ENCODE measurements at places on chromosomes 3 and 15. TPM values are rescaled to one million over a fixed set of nuclear protein-coding genes. Genes with fewer than 3 reads are reported as not detected.

GRCh38 chr3:17539436-17539835 is 203.0 kb downstream of the TBC1D5 start:
- no peak for DNase-seq

The PLSCR2 gene
- total RNA-seq = not detected

- DNase-seq = no peak
These were observed 158.0 kb downstream of the RAB11A start for GRCh38 chr15:66027268-66027805.

The ACVR2B gene
- 7.9 TPM for total RNA-seq

GRCh38 chr15:89230277-89230676 is 8.9 kb upstream of the RLBP1 start:
- no peak for DNase-seq

DNA sequence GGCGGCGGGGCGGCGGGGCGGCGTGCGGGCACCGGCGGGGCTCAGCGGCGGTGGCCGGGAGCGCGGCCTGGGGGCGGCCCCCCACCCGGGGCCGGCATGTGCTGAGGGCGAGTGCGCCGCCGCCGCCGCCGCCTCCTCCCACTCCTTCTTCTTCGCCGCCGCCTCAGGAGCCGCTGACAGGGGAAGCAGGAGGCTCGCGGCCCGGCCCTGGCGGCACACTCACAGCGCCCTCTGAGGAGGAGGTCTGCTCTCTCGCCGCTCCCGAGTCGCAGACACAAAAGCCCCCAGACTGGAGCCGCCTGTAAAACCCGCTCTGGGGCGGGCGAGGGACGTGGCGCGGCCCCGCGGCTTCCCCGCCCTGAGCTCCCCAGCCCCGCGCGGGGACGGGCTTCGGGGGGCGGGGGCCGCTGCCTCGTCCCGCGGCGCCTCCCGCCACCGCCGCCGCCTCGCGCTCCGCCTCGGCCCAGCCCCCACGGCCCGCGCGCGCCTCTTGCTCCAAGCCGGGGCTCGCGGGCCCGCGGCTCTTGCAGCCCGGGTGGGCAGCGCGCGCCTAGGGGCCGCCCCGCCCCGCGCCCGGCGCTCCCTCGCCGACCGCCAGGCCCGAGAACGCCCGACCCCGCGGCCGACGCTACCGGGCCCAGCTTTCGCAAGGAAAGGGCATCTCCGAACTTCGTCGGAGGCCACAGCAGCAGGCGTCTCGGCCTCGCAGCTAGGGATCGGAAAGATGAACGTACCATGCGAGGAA is at the start of gene PYGO1:
Gene PYGO1, minus strand, starts transcription at position 276 of the 745 bp plus-strand sequence. CDS start 462 bp downstream, outside the sequence.
- no peak for DNase-seq

DNA sequence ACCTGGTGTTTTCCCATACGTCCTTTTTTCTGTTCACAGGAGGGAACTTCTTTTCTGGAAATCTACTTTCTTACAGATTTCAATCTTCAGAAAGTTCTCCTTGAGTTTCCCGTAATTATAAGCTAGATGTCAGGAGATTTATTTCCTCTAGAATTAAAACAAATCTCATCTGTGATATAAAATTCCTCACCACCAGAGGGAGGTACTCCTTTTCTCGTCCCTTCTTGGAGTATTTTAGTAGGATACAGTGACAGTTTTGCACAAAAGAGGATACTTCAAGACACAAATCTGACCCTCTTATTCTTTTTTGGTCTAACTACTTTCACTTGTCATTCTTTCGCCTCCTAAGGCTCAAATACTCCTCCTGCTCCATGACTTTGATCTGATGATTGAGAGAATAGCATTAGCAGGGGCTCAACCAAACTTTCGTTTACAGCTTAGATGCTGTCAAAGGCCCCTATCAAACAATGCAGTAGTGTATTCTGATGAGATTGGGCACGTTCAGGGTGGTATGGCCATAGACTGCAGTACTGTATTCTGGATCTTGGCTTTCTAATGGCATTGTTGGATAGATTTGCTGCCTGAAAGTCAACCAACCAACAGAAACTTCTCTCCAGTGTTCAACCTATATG is 38.0 kb downstream of the TMEM41A start:
- DNase-seq = peak; percentile 7

The SNURF gene
- total RNA-seq = 6.8 TPM

- DNase-seq = no peak
These were observed 25.1 kb downstream of the LRRFIP2 start for GRCh38 chr3:37149257-37149656.

DNA sequence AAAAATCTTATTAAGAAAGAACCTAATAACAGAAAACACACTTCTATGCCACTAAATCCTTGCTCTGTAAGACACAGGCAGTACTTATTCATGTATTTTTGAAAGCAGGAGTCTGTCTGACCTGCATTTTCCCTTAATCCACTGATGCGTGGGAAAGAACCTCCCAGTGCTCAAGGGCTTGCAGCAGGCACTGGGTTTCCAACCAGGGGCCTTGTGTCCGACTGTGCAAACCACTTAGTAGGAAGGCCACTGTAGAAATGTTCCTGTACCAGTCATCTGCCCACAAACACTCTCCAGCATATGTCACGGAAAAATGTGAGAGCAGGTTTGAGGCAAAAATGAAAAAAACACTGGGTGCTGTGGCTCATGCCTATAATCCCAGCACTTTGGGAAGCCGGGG is 12.4 kb downstream of the CXCR6 start:
- no peak for DNase-seq

The ZNF774 gene
- total RNA-seq = 1.6 TPM

The CTXN2 gene
- 0.35 TPM for total RNA-seq

DNA sequence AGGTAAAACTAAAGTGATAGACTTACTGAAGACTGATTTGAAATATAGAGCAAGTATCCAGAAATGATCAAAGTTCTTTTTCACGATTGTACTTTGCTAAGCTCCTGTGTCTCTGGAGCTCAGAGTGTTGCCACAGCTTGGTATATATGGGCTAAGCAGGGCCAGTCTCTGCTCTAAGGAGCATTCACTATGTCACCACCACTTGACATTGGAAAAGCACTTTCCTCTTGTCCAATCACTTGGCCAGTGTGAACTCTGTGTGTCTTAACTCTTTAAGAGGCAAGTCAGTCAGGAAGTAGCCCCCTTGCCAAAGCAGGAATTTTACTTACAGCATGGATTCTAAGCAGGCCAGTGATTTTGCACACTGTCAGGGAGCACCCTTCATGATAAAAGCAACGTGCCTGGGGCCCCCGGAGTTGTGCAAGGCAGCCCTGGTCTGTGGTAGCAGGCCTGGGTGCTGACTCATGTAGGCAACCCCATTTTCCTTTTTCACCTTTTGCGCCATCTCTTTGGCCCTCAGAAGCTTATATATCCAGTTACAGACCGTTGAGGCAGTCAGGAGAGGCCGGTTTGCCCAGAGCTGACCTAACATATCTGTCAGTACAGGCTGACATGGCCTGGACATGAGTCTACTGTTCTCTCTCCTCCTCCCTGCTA is 73.0 kb downstream of the HCN4 start:
- no peak for DNase-seq

DNA sequence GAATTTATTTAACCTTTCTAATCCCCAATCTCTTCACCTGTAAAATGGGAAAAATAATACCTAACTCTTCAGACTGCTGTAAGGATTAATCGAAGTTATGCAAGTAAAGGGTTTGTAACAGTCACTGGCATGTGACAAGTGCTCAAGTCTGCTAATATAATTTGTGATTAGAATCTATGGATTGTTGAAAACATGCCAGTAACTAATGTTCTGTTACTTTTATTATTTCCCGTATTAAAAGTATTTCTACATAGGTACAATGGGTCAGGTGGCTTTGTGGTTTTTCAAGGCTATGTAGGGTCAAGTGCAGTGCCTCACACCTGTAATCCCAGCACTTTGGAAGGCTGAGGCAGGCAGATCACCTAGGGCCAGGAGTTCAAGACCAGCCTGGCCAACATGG is 29.4 kb downstream of the ULK4 start:
- no peak for DNase-seq

- DNase-seq = peak; percentile 90
These were observed at the start of gene EEFSEC for GRCh38 chr3:128153156-128154041. Gene EEFSEC, plus strand, starts transcription at chr3:128153481. Its CDS starts 27 bp downstream, at chr3:128153508.

- DNase-seq = no peak
These were observed 26.0 kb upstream of the MAP4 start for GRCh38 chr3:48042071-48042760.

DNA sequence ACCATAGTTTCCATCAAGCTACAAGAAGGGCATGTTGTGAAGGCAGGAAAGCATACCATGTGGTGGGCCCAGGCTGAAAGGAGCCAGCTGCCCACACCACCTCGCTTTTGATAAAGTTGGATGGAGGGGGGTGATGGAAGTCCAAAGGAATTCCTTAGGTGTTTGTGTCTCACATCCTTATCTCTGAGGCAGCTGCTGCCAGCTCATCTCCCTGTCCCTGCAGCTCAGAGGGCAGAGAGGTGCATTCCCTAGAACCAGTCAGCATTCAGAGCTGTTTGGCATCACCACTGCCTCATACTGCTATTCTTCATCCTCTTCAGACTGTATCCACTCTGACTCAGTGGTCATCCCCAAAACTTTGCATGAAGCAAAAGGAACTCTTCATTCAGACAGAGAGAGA is 141.5 kb upstream of the BFSP2 start:
- no peak for DNase-seq

DNA sequence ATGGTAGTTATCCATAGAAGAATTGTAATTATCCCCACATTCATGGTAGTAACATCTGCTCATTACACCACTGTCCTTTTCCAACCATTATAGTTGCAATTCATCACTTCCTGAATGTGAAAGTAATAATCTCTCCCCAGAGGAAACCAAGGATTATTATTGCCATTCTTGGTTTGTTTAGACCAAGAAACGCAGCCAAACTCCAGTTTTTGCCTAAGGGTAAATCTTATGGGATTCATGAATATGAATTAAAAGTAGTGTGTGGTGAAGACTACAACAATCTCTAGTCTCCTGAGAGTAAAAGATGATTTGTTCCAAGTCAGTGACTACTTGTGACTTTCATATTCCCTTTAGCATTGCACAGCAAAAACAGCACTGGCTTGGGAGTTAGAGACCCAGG is 45.7 kb upstream of the ABI3BP start:
- no peak for DNase-seq

- no peak for DNase-seq
These were observed 13.2 kb downstream of the ZDHHC3 start for GRCh38 chr3:44962621-44963393.

DNA sequence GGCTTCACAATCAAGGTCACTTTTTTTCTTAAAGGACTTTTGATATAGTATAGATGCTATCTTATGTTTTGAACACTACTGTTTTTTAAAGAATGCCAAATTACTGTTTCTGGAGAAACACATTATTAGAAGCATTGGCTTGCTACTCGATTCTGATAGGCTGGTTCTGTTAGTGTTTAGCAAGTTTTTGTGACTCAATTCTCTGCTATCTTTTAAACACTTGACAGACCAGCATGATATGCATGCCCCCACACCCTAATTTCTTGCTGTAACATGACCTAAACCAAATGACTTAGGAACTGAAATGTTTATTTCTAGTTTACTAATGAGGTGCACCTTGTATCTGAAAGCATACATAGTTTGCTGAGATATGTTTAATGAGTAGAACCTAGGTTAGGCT is 5.5 kb upstream of the IL20RB start:
- DNase-seq = no peak

- DNase-seq = peak; percentile 95
These were observed 12.4 kb downstream of the C3orf20 start for GRCh38 chr3:14687360-14687759.

- DNase-seq = no peak
These were observed 341.5 kb downstream of the ROBO2 start for GRCh38 chr3:77381431-77381830.

GRCh38 chr3:46725621-46726314 is 8.1 kb upstream of the PRSS50 start:
- no peak for DNase-seq

- DNase-seq = no peak
These were observed 936.1 kb downstream of the PLOD2 start for GRCh38 chr3:145224886-145225285.

DNA sequence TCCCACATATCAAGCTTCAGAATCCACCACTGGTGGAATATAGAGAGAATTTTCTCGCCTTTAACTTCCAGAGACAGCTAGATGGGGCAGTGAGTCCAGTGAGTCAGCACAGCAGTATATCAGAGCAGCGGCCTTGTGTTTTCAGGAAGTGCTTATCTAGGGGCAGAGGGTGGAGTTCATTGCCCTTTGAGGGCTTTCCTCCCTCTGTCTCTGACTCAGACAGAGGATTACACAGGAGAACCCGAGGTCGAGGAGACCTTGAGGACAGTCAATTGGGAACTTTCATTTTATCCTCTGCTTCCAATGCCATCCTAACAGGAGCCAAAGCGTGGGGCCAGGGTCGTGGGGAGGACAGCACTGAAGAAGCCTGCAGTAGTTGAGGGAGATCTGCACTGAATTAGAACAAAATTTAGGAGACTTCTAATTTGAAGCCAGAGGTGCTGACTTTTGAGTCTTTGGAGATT is 109.6 kb upstream of the UMPS start:
- peak; percentile 4 for DNase-seq

The SLC27A2 gene
- total RNA-seq = not detected

GRCh38 chr3:65445573-65446169 is 593.0 kb downstream of the MAGI1 start:
- DNase-seq = no peak

DNA sequence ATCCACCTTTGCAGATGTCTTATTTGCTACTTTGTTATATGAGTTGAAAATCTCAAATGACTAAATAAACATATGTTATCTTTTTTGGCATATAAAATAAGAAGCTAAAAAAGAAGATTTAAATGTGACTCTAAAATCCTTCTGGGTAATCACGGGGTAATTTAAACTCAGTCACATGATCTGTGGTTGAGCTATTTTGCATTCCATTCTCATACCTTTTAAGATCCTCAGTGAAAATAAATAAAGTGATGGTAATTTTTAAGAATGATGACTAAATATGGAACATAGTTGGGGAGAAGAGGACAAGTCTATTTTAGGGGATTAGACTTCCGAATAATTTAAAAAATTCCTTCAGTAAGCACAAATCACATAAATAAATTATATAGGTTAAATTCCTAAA is 1076.8 kb downstream of the TUSC7 start:
- no peak for DNase-seq

DNA sequence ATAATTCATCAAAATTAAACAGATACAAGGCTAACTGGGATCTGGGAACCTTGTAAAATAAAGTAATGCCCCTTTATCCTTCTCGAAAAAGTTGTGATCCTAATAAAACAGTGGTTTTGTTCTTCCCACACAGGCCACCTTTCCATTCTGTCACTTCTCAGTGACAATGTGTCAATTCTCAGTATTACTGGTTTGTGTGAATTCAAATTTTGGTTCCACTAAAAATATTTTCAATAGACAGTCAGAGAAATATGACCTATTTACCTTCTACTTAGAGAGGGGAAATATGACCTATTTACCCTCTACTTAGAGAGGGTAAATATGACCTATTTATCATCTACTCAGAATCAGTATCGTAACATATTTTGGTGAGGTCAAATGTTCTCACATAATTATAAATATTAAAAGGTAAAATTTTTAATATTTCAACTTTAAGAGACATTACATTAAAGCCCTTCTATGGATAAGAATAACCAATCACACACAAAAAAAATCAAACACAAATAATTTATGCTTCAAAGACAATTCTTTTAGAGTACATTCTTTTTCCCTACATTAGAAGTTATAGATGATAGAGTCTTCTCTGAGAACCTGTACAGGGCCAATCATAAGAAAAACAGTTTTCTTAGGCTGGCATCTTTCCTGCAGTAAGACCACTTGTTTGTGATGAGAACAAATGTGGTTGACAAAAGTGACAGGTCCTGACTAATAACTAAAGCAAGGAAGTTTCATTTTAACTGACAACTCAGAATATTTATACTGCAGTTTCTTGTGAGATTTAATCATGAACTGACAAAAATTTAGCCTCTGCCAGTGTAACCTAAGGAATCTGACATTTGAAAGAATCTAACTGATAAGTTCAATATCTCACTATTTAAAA is 323.3 kb downstream of the DIPK2A start:
- no peak for DNase-seq

The GPR27 gene
- not detected for total RNA-seq
